ENCODE measurements at places on chromosomes 13 and 19.

DNA sequence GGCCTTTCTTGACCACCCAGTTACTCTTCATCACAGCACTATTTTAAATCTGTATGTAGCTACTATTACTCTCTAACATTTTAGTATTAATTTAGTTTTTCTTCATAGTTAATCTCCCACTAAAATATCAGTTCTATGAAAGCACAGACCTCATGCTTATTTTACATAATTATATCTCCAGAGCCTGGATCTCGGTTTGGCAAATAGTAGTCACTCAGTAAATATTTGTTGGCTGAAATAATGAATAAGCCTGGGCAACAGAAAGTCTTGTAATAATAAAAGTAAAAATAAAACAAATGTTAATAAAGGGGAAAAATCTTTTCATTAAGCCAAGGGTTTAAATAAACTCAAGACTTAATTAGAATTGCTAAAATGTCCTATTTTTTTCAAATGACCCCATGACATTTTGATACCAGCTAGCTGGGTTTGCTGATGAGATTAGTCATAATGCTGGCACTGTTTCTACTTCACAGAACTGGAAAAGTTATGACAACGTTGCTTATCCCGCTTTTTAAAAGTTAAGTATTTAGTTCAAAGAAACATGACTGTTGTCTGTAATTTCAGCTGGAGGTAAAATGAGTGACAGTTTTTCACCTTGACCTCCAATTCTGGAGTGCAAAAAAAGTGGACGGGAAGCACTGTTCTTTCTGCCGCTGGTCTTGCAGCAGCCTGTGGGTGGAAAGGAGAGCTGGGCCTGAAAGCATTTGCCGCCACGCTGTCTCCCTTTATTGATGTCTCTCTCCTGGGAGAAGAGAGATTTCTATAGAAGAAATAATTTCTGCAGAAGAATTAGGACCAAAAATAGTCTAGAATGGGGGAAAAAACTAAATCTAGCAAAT, 85.2 kb upstream of the SPATA13 start:
- DNase-seq = no peak

DNA sequence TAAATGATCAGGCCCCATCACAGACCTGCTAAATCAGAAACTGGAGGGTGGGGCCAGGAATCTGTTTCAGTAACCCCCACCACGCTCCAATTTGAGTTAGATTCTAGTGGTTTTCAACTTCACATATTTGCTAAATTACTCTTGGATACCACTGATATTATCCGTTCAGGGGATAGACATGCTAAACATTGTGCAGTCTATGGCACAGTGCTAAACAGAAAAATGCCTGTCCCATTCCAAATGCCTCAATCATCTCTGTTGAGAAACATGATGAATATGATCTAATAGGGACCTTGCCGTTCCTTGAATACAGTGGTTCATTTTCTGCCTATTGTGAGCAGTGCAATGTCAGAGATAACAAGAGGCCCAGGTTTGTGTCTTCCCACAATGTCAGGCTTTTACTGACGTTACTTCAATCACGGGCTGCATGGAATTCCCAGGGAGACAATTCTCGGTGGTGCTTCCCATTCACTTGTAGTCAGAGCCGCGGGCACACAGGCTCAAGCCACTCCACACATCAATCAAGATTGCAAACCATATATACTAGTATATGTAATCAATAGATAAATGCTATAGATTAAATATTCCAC, 52.7 kb downstream of the MYO16 start:
- no peak for DNase-seq

DNA sequence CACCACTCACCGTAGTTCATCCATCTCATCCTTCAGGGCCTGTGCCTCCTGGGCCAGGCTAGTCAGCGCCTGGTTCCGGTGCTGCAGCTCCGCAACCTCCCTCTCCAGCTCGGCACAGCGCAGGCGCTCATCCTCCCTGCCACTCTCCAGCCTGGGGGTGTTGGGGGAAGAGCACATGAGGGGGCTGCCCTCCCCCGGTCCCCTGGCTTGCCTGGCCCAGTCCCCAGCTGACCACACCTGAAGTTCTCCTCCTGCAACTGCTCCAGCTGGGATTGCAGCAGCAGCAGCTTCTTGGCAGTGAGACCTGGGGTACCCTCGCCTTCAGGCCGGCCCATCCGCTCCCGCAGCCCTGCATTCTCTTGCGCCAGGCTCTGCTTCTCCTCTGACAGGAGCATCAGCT, 4.4 kb downstream of the HOOK2 start:
- no peak for DNase-seq

- no peak for DNase-seq
These were observed 214.9 kb downstream of the KCNRG start for GRCh38 chr13:50229960-50230661.

DNA sequence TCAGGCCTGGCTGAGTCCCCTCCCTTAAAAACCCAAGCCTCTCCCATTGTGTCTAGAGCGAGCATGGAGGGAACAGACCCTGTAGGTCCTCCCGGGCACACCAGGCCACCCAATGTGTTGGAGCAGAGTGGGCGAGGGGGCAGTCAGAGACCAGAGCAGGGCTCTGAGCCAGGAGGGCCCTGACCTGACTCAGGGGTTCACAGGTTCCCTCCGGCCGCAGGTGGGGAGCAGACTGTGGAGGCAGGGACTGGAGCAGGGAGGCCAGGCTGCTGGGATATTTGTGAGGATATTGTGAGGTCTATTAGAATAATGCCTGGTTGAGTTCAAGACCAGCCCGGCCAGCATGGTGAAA, 1.6 kb upstream of the TYROBP start:
- DNase-seq = no peak

- DNase-seq = no peak
These were observed 1.9 kb downstream of the SIGLEC14 start for GRCh38 chr19:51644636-51645271.

DNA sequence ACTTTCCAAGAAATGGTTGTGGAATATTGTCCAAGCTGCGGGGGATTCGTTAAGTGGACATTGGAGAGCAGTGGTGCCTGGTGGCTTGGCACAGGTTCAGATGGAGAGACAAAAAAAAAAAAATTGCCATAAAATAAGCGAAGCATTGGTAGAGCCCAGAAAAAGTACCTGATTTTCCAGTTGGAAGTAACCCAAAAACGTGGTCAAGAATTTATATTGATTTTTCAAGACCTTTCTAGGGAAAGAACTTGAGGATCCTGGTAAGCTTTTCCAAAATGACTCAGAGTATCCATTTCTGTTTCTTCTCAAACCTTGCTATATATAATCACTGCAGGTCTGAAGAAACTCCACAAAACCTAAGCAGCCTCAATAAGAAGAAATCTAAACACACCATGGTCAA, 94.6 kb downstream of the ING1 start:
- no peak for DNase-seq

- peak; percentile 98 for DNase-seq
These were observed 64.4 kb upstream of the TM9SF2 start for GRCh38 chr13:99436686-99437416.

- no peak for DNase-seq
These were observed at the start of gene PEAK3 for GRCh38 chr19:2282062-2282861. TSS of gene PEAK3 (minus strand) at chr19:2282175. CDS start at chr19:2280931, 1,244 bp downstream.

DNA sequence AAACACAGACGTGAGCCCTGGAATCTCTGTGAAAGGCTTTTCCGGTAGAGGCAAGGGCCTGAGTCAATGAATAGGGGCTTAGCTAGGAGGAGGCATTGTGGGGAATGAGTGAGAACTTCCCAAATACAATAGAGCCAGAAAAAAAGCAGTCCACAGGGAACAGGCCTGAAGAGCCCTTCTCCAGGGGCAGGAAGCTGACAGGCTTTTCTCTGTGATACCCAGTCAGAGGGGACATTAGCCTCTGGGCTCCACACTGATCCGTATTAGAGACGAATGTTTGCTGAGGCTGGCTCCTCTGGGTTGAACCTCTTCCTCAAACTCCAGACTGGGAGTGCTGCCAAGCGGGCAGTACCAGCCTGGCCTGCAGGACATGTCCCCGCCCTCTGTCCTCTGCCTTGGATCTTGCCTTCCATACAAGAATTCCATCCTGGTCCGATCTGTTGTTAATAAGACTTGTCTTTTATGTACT, 2.3 kb downstream of the DHRS12 start:
- DNase-seq = no peak

All from stimulated activated effector memory CD8-positive, alpha-beta T cell treated with anti-CD3 and anti-CD28 coated beads, Interleukin-12 subunit alpha, Interleukin-12 subunit beta, amount 100 ng/mL, for 72 hours (primary cell).